ENCODE measurements at places on chromosomes 3 and 15. TPM values are rescaled to one million over a fixed set of nuclear protein-coding genes. Genes with fewer than 3 reads are reported as not detected.

TRIM42 gene
- not detected for total RNA-seq

ZNF770 gene
- total RNA-seq = 39.3 TPM

GABRR3 gene
- not detected for total RNA-seq

GOLGB1 gene
- 40.9 TPM for total RNA-seq

RNF7 gene
- 95.0 TPM for total RNA-seq

FANCD2OS gene
- total RNA-seq = not detected

DPPA2 gene
- total RNA-seq = 0.42 TPM

TTC21A gene
- total RNA-seq = 7.8 TPM

IL17RB gene
- total RNA-seq = 0.78 TPM

STRIT1 gene
- not detected for total RNA-seq

RASGRP1 gene
- total RNA-seq = not detected

GOLGA8J gene
- total RNA-seq = not detected

CX3CR1 gene
- not detected for total RNA-seq

KCNMB2 gene
- 0.47 TPM for total RNA-seq

LYZL4 gene
- not detected for total RNA-seq

ITIH1 gene
- not detected for total RNA-seq

WDR82 gene
- total RNA-seq = 118 TPM

DNA sequence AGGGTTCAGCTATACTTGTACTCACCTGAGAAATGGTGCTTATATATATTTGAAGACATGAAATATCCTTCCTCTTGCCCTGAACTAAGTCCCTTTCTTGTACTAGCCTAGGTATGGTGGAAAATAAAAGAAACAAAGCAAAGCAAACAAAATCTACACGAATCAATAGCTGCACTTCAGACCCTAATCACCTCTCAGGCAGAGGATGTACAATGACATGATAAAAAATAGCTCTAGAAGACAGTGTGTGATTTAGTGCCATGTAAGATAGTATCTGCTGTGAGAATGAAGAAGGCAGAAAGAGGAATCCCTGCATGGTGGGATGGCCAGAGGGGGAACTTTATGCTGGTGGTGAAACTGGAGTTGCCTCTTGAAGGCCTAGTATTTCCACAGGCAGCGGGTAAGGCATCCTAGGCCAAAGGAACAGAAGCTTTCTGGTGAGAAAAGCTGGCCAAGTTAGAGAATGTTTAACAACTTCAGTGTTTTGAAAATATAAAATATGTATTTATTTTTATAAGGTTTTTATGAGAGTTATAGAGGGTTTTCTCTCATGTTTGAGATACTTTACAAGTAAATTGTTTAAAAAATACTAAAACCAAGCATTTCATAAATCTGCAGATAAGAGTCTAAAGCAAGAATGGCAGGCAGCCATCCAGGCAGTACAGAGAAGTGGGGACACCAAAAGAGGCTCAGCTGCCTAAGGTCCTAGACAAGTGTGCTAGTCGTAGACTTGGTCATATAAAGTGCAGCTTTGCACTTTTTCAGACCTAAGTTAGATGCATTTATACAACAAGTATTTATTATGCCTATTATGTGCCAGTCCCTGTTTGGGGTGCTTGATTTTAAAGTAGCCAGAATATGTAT is 14.9 kb downstream of the LEKR1 start:
- H3K4me1 ChIP-seq = peaks cover 6% of the 10 kb centered on the region
- H3K27me3 ChIP-seq = peaks cover 2% of the 10 kb centered on the region
- no peak overlapping the region for H3K27ac ChIP-seq
- no peak overlapping the region for H3K4me3 ChIP-seq

DNA sequence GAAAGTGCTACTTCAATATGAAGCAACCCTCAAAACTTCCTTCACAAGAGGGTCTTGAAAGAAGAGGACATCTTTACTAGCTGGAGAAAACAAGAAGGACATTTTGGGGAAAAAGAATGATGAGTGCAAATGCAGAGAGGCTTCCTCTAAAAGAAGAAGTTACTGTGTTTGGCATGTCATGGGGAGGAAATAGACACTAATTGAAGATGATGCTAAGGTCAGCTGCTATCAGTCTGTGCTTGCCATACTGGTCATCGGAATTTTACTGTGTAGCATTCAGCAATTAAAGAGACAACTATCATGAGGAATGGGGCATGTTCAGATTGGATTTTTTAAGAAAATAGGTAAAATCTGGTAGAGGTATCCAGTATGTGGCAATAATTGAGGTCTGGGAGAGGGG is 60.0 kb downstream of the THRB start:
- no peaks in the 10 kb centered on the region for H3K27me3 ChIP-seq
- no peak overlapping the region for H3K4me3 ChIP-seq
- DNase-seq = no peak
- peaks cover 11% of the 10 kb centered on the region for H3K4me1 ChIP-seq
- H3K36me3 ChIP-seq = no peaks in the 10 kb centered on the region
- H3K27ac ChIP-seq = no peak overlapping the region

DNA sequence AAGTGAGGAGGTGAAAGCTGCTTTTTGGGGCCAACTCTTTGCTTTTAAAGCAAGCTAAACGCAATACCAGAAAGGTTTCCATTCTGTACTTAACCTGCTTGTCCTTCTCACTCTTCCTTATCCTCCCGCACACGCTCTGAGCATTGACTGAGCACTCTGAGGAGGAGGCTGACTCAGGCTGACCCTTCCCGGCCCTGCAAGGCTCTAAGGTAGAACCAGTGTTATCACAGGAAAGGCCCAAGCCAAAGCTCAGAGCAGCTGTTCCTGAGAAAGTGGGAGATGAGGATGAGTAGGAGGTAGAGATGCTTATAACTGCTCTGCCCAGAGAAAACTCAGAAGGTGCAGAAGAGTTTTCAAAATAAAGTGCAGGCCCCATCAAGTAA is 2.3 kb downstream of the B3GNT5 start:
- peaks cover 6% of the 10 kb centered on the region for H3K36me3 ChIP-seq
- DNase-seq = no peak
- H3K4me3 ChIP-seq = peak overlapping the region; percentile 81
- no peaks in the 10 kb centered on the region for H3K4me1 ChIP-seq
- no peak overlapping the region for H3K27ac ChIP-seq

DNA sequence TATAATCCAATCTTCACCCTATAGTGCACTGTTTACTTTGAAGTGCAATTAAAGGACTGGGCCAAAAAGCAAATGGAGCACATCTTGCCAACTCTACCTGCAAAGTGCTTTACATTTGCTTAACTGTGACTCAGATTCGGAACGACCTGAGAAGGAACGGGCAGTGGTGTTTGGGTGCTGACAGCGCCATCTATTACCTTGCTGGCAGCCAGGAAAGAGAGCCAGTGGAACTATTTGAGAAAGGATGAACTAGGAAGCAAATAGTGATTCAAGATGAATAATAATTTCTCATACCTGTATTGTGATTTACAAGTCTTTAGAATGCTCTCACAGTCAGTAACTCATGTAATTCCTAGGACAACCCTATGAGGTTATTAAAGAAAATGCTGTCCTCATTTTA is 312.9 kb downstream of the PDCD6IP start:
- H3K27me3 ChIP-seq = no peaks in the 10 kb centered on the region
- H3K4me1 ChIP-seq = no peaks in the 10 kb centered on the region
- DNase-seq = no peak
- no peaks in the 10 kb centered on the region for H3K36me3 ChIP-seq

GRCh38 chr15:72368325-72368724 is 7.5 kb downstream of the HEXA start:
- no peak overlapping the region for H3K27ac ChIP-seq
- no peaks in the 10 kb centered on the region for H3K4me1 ChIP-seq
- no peak overlapping the region for H3K4me3 ChIP-seq
- no peak for DNase-seq

- peaks cover 52% of the 10 kb centered on the region for H3K4me1 ChIP-seq
- H3K36me3 ChIP-seq = no peaks in the 10 kb centered on the region
- no peak overlapping the region for H3K27ac ChIP-seq
- DNase-seq = no peak
- H3K27me3 ChIP-seq = peaks cover 3% of the 10 kb centered on the region
These were observed 7.2 kb upstream of the CD47 start for GRCh38 chr3:108098003-108098370.

GRCh38 chr3:133466531-133467386 is 66.9 kb downstream of the BFSP2 start:
- no peak overlapping the region for H3K4me3 ChIP-seq
- no peaks in the 10 kb centered on the region for H3K36me3 ChIP-seq
- DNase-seq = no peak

GRCh38 chr15:29090617-29091466 is 178.8 kb downstream of the NSMCE3 start:
- H3K36me3 ChIP-seq = no peaks in the 10 kb centered on the region
- DNase-seq = no peak
- H3K4me1 ChIP-seq = peaks cover 10% of the 10 kb centered on the region
- H3K27me3 ChIP-seq = peaks cover 17% of the 10 kb centered on the region
- H3K4me3 ChIP-seq = no peak overlapping the region

- peaks cover 4% of the 10 kb centered on the region for H3K27me3 ChIP-seq
- DNase-seq = peak; percentile 86
- H3K4me3 ChIP-seq = no peak overlapping the region
- H3K36me3 ChIP-seq = no peaks in the 10 kb centered on the region
These were observed 56.4 kb upstream of the ARRDC4 start for GRCh38 chr15:97903971-97904572.

- no peak overlapping the region for H3K27ac ChIP-seq
- H3K4me1 ChIP-seq = no peaks in the 10 kb centered on the region
- no peaks in the 10 kb centered on the region for H3K36me3 ChIP-seq
- no peaks in the 10 kb centered on the region for H3K27me3 ChIP-seq
These were observed 35.1 kb downstream of the DPH3 start for GRCh38 chr3:16229681-16230080.

DNA sequence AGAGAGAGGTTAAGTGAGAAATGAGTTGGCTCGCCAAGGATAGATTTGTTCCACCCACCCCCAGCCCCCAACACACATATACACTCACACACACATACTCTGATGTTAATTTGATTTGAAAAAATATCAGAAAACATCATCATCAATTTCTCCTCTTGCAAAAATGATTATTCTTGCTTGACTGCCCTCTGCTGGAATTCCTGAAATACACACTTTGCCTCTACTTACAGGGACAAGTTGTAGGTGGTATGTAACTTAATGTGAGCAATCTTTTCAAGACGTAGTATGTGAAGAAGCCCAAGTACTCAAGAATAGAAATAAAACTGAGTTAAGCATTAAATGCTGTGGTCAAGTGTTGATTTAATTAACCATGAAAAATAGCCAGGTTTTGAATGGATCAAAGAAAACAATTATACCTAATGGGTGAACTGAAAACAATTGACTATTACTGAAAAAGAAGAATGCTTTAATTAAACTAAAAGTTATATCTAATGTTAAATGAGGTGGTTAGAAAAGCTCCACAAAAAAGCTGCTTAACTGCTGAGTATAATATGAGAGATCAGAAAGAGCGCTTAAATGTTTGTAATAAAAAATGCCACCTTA is 46.6 kb upstream of the MDFIC2 start:
- no peak overlapping the region for H3K4me3 ChIP-seq
- H3K4me1 ChIP-seq = no peaks in the 10 kb centered on the region
- no peak for DNase-seq
- H3K36me3 ChIP-seq = no peaks in the 10 kb centered on the region
- no peak overlapping the region for H3K27ac ChIP-seq

DNA sequence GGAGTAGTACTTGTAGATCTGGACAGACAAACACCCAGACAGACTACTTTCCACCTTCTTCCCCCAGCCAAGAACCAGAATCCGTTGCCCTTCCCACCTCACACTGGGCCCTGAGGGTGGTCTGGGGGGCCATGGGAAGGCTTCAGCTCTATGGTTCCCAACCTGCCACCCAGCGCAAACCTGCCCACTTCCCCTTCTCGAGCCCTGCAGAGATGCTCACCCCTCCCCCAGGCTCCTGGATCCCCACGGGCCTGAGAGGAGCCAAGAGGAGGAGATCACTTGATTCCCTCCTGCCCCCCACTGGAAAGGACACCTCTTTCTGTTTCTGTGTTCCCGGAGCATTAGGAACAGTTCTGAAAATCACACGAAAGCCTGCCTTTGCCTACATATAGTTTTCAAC is 8.7 kb downstream of the STRA6 start:
- H3K27ac ChIP-seq = no peak overlapping the region
- peaks cover 8% of the 10 kb centered on the region for H3K27me3 ChIP-seq
- no peaks in the 10 kb centered on the region for H3K36me3 ChIP-seq
- H3K4me3 ChIP-seq = no peak overlapping the region
- DNase-seq = no peak

DNA sequence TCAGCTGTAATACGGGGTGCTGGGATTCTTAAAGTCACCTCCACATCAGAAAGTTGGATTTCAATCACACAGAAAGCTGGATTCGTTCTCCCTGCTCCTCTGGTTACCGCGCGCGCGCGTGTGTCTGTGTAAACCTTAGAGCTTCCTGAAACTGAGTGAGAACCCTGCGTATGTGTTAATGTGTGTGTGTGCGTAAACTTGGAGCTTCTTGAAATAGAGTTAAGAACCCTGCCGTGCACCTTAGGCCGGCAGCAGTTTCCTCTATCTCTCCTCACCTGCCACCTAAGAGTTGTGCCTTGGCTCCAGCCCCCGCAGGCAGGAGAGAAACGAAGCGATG is 531 bp downstream of the LZTFL1 start:
- no peak overlapping the region for H3K27ac ChIP-seq
- H3K4me1 ChIP-seq = no peaks in the 10 kb centered on the region
- peak; percentile 17 for DNase-seq
- peak overlapping the region; percentile 90 for H3K4me3 ChIP-seq

- no peak overlapping the region for H3K4me3 ChIP-seq
- DNase-seq = no peak
- H3K36me3 ChIP-seq = no peaks in the 10 kb centered on the region
- no peak overlapping the region for H3K27ac ChIP-seq
These were observed 27.3 kb downstream of the MOBP start for GRCh38 chr3:39494781-39495180.

DNA sequence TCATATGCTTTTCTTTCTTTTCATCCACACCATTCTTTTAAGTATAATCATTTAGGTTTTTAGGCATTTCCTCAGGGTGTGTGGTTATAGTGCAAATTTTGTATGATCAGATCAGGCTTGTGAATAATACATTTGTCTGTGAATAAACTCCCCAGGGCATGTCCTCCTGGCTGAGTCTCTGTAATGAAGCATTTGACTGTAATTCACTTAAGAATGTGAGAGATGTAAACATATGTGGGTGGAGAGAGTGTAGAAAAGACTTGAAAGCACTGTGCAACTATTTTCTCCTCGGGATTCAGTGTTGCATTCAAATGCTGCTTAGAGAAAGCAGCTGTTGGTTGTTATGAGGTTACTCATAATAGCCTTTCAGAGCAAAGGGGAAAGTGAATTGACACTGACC is 996.5 kb downstream of the TUSC7 start:
- DNase-seq = no peak
- no peak overlapping the region for H3K4me3 ChIP-seq
- peaks cover 41% of the 10 kb centered on the region for H3K4me1 ChIP-seq
- no peaks in the 10 kb centered on the region for H3K27me3 ChIP-seq
- no peak overlapping the region for H3K27ac ChIP-seq

DNA sequence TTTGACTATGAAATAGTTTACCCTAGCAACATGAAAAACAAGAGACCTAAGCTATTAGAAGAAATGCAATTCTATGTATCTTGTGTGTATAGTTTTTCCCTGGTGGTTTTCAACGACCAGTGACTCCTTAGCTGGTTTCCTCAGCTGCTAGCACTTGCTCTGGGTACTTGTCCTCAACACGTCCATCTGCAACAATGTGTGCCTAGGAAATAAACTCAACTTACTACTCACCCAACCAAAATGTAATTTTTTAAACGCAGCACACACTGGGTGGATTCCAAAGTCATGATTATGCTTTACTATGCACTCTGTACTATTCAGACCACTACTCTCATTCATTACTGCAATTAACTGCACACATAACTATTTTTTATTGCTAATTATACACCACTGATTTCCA is 31.0 kb downstream of the CPA3 start:
- no peaks in the 10 kb centered on the region for H3K36me3 ChIP-seq
- H3K4me1 ChIP-seq = peaks cover 4% of the 10 kb centered on the region
- H3K27ac ChIP-seq = no peak overlapping the region
- H3K4me3 ChIP-seq = no peak overlapping the region
- no peaks in the 10 kb centered on the region for H3K27me3 ChIP-seq

Data from glutamatergic neuron (in vitro differentiated cells).